ENCODE measurements at places on chromosomes 13 and 19. TPM values are rescaled to one million over a fixed set of nuclear protein-coding genes. Genes with fewer than 3 reads are reported as not detected.

- no peak overlapping the region for H3K27ac ChIP-seq
- H3K4me1 ChIP-seq = no peaks in the 10 kb centered on the region
- DNase-seq = no peak
- H3K4me3 ChIP-seq = no peak overlapping the region
- H3K36me3 ChIP-seq = no peaks in the 10 kb centered on the region
- peaks cover 5% of the 10 kb centered on the region for H3K27me3 ChIP-seq
Measured at GRCh38 chr19:13366529-13367143, 139.6 kb downstream of the CACNA1A start.

Gene TNFSF9
- 1.3 TPM for total RNA-seq

DNA sequence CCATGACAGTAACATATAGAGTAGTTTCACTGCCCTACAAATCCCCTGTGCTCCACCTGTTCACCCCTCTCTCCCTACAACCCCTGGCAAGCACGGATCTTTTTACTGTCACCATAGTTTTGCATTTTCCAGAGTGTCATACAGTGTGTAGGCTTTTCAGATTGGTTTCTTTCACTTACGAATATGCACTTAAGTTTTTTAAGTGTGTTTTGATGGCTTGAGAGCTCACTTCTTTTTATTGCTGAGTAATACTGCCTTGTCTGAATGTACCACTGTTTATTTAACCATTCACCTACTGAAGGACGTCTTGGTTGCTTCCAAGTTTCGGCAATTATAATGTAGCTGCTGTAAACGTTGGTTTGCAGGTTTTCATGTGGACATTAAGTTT lies 175.1 kb downstream of the ITGBL1 start:
- H3K27ac ChIP-seq = no peak overlapping the region
- H3K4me3 ChIP-seq = peak overlapping the region; percentile 15
- no peaks in the 10 kb centered on the region for H3K36me3 ChIP-seq

Gene FREM2
- total RNA-seq = 42.8 TPM

Gene MIPEP
- total RNA-seq = 41.8 TPM

GRCh38 chr19:1237027-1237659 lies 662 bp downstream of the CBARP start:
- peak overlapping the region; percentile 68 for H3K4me3 ChIP-seq
- H3K27ac ChIP-seq = no peak overlapping the region
- no peaks in the 10 kb centered on the region for H3K27me3 ChIP-seq
- peaks cover 19% of the 10 kb centered on the region for H3K4me1 ChIP-seq
- DNase-seq = no peak

- DNase-seq = no peak
- no peaks in the 10 kb centered on the region for H3K27me3 ChIP-seq
- H3K27ac ChIP-seq = no peak overlapping the region
- peaks cover 6% of the 10 kb centered on the region for H3K36me3 ChIP-seq
Measured at GRCh38 chr13:49108196-49108595, 111.9 kb upstream of the MLNR start.

Gene SLC7A10
- total RNA-seq = not detected

DNA sequence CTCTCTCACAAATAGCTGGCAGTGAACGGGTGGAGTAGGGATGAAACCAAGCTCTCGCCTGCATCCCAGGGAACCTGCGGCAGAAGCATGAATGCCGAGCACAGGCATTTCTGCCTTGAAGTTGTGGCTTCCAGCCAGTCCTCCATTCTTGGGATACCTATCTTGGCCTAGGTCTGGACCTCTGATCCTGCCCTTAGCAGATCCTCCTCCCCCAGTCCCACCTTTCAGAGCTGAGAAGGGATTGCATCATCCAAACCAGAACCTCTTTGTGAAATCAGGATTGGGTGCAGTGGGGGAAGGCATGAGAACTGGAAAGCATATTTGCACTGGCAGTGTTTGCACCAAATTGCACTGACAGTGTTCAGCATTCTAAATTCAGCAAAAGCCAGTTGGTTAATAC lies 5.8 kb downstream of the ZNF780A start:
- DNase-seq = no peak
- H3K4me3 ChIP-seq = no peak overlapping the region
- peaks cover 14% of the 10 kb centered on the region for H3K4me1 ChIP-seq
- H3K27me3 ChIP-seq = no peaks in the 10 kb centered on the region
- H3K36me3 ChIP-seq = peaks cover 45% of the 10 kb centered on the region

All from type B pancreatic cell (in vitro differentiated cells).